ENCODE measurements at places on chromosomes 6 and 20. TPM values are rescaled to one million over a fixed set of nuclear protein-coding genes. Genes with fewer than 3 reads are reported as not detected.

DNA sequence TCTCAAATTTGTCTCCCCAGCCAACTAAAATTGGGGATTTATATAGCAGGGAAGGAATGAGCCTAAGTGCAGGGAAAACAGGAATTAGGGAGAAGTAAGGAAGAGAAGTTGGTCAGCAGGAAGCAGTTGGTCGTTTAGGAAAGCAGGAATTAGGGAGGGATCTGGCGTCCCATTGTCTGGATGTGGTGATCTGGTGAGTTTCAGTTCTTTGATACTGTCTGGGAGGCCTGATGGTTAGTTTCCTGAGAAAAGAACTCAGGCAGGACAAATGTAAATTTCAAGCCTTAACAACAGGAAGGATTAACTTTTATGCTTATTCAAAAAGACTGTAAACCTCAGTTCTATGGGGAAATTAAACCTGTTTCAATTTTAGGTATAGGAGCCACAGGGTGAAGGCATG lies 116.2 kb upstream of the PRL start:
- no peak for DNase-seq

- DNase-seq: no peak
These were observed 3.0 kb upstream of the DDX43 start for GRCh38 chr6:73391675-73392074.

DNA sequence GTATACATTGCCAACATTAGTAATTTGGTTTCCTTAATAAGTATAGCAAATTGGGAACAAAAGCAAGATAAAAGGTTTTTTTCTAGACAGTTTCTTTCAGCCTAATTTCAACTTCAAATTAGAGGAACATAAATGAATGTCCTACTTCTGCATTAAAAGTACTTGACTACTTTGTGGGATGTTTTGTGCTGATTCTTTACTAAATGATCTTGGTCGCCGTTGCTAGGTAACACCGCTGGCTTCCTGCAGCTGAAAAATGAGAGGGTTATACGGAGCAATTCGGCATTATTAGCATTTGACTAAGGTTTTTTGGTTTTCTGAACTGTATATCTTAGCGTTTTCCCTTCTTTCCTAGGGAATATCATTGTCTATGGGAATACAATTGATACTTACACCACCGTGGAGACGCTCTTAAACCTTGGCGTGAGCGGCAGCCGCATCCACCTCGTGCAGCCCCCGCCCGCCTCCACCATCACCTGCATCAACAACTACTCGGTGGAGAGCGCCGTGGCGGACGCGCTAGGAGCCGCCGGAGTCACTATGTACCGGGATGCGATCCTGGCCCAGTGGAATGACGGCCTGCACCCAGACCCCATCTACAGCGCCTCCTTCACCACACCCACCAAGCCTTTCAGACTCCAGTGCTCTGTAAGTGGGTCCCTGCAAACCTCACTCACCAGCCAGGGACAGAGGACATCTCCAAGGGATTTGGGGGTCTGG lies 90.9 kb upstream of the INSM1 start:
- DNase-seq: no peak

GRCh38 chr20:12591949-12592470 lies 416.8 kb upstream of the SPTLC3 start:
- DNase-seq: no peak

- no peak for DNase-seq
These were observed 210.4 kb downstream of the ALDH8A1 start for GRCh38 chr6:134739299-134740026.

DNA sequence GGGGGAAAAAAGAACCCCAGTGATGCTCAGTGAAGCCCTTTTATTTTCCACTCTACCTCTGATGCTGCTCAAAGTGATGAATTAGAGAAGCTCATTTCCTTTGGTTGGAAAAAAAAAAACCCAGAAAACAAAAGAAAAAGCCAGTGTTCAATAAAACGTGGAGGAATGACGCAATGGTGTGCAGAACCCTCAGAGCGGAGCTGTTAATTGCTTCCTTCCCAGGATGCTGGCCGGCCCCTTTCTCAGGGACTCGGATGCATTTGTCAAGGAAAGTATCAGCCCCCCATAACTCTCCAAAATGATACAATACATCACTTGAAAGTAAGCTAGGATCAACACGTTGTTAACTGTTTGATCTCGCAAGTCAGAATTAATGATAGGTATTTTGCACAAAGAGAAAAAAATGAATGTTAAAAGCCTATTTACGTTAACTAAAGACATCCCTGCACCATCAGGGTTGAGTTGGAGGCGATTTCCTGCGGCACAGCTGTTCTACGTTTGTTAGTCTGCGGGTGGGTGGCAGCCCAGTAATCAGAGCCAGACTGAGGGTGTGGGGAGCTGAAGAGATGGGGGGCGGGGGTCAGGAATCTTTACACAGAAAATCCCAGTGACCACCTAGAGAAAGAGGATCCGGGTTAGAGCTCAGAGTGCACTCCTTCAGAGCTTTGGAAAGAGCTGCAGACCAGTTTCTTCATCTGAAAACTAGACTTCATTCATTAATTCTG lies 132.4 kb downstream of the BMP7 start:
- no peak for DNase-seq

GRCh38 chr6:51474022-51474975 lies 613.1 kb downstream of the PKHD1 start:
- no peak for DNase-seq

- DNase-seq: no peak
These were observed 17.2 kb downstream of the CARMIL1 start for GRCh38 chr6:25296217-25296905.

DNA sequence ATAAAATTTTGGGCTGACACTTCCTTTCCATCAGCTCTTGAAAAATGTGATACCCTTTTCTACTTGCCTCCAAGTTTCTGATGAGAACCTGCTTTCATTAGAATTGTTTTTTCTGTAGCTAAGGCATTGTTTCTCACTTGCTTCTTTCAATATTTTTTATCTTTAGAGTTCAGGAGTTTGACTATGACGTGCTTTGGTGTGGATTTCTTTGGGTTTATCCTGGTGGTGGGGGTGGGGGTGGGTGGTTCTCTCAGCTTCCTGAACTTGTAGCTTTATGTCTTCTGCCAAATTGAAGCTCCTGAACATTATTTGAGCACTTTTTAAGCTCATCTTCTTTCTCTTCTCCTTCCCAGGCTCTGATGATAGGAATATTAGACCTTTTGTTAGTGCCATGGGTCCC lies 11.4 kb downstream of the ZNF831 start:
- no peak for DNase-seq

DNA sequence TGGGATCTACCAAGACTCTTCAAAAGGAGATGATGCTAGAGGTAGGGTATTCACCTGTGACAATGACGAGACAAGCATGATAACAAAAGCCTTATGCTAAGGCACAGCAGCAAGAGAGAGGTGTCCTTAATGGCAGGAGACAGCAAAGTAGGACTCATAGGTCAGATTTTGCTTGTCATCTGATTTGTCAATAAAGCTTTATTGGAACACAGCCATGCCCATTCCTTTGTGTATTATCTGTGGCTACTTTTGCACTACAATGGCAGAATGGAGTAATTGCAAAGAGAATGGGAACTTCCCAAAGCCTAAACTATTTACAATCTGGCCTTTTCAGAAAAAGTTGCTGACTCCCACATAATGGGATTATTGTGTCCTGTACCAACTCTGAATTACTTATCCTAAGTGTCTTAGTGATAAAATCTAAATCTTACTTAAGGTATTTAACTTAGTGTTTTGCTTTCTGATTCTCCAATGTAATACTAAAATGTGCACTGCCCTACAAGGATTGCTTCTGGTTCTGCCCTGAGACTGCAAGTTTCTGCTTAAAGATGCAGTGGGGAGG lies 221.6 kb downstream of the CDC5L start:
- no peak for DNase-seq

DNA sequence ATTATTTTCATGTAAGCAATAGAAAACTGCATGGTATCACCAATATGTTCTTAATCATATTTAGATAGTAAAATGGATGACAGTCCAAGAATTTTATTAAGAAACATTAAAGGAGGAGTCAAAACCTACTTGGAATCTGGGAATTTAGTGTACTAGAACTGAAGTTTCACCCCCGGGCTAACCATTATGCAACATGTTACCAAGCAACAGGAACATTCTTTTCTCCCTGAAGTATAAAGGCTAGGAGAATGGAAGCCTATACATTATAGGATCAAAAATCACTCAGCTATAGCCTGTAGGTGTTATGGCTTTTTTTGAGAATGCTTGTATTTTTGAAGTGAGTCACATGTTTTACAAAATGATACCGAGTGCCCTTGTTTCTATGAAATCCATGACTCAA lies 538.3 kb downstream of the GRIK2 start:
- DNase-seq: no peak

- no peak for DNase-seq
These were observed 2.9 kb downstream of the CHRNA4 start for GRCh38 chr20:63357921-63358905.

- no peak for DNase-seq
These were observed 184.4 kb upstream of the RNF217 start for GRCh38 chr6:124777863-124778262.

GRCh38 chr6:147299035-147299434 lies 94.8 kb downstream of the STXBP5 start:
- no peak for DNase-seq

- DNase-seq: peak; percentile 78
These were observed 275.8 kb upstream of the PRDM1 start for GRCh38 chr6:105810105-105810921.

DNA sequence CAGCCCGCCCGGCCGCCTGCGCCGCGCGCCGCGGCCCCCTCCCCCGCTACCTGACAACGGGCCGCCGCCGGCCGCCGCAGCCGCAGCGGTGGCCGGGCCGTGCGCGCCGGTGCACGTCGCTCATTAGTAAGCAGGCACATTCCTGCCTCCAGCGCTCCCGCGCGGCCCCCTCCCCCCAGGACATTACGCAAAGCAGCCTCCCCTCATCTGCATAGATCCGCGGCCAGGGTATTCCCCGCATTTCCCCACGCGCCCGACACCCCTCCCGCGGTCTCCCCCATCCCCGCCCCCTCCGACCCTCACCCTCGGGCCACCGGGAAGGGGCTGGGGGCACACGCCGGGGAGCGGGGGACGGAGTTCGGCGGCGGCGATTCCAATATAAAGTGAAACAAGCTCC lies at the start of gene HIVEP2:
Gene HIVEP2, minus strand, starts transcription at position 128 of the 397 bp plus-strand sequence. CDS start 170,438 bp downstream, outside the sequence.
- peak; percentile 95 for DNase-seq

The SYCP2L gene
- not detected for total RNA-seq

The TREML1 gene
- not detected for total RNA-seq

The CLIC5 gene
- 2.2 TPM for total RNA-seq

The TCP11 gene
- total RNA-seq: not detected

The MGME1 gene
- 24.1 TPM for total RNA-seq

The ENTPD6 gene
- total RNA-seq: 34.3 TPM

The POU5F1 gene
- total RNA-seq: 0.21 TPM
